Adipocyte (in vitro differentiated cells): ENCODE measurements at places on chromosomes 12 and 14.

DNA sequence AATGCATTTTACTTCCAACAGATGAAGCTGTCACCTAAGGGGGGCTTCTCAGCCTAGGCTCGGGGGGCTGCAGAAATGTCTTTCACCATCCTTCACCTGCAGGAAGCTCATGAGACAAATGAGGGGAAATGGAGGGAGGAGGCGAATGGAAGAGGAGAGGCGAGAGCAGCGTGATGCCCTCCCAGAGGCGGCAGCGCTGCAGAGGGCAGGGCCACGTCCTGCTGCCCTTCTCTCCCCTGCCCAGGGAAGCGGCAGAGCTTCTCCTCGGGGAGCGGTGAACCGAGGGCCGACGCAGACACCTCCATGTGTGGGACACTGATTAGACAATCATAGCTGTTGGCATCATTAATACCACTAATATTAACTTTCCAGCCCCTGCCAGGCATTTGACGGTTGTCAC, 78.3 kb downstream of the SERPINA3 start:
- no peak for DNase-seq

DNA sequence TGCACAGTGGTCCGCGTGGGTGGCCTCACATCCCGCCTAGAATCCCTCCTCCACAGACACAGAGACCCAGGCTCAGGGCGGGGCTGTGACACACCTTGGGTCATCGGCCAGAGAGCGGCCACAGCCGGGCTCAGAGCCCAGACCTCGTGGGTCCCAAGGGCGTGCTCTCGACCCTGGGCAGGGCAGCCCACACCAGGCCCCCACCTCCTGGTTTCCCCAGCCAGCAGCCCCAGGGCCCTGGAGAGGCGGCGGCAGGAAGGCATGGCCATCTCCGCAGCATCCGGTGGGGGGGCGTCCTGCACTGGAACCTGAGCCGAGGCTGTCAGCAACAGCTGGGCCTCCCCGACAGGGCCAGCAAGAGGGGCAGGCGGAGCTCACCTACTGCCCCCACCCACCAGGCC, 15.2 kb downstream of the JAG2 start:
- DNase-seq: no peak

DNA sequence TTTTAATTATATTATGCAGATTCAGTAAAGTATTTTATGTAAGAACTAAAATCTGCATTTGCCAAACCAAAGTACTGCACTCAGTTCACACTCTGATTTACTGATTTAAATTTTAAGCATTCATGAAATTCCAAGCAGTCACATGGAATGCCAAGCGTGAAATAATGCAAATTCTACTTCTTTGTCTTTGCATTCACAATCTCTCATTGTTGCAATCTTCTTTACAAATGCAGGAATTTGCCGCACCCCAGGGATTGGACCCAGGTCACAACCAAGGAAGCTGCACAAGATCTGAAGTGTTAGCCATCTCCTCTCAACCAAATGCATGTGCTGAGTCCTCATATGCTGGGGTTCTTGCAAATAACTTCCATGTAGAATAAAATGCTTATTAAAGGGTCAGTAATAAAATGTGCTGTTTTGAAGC, 71.9 kb downstream of the TUNAR start:
- no peak for DNase-seq

- DNase-seq: no peak
These were observed 15.0 kb downstream of the CCND2 start for GRCh38 chr12:4288296-4289131.

DNA sequence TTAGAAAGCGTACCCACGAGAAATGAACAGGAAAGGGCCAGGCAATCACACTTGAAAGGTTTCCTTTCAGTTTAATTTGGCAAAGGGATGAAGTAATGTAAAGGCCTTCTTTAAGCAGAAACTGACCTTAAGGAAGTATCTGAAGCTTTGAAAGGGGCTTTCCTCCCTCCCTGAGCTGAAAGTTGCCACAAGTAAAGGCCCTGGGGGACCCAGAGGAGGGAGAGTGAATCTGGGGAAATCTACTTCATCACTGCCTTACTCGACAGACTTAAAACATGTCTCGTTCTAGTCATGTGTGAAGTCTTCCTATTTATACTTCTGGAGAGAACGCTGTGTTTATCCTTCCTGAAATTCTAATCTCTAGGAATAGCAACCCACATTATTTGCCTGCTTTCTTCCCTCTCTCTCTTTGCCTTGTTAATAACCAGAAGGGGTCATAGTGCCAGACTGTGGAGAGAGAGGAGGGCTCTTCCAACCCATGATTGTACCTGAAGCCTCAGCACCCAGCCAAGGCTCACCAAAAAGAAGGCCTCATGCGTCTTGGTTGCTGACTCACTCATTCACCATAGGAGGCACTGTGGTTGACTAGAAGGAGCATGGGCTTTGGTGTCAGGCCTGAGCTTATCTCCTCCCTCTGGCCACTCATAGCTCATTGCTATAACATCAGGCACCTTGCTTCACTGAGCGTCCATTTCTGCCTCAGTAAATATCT, 10.2 kb upstream of the GPX2 start:
- no peak for DNase-seq

GRCh38 chr14:31825459-31825858, 251.6 kb upstream of the ARHGAP5 start:
- DNase-seq: no peak

- DNase-seq: no peak
These were observed 9.7 kb upstream of the CMKLR1 start for GRCh38 chr12:108348842-108349241.

DNA sequence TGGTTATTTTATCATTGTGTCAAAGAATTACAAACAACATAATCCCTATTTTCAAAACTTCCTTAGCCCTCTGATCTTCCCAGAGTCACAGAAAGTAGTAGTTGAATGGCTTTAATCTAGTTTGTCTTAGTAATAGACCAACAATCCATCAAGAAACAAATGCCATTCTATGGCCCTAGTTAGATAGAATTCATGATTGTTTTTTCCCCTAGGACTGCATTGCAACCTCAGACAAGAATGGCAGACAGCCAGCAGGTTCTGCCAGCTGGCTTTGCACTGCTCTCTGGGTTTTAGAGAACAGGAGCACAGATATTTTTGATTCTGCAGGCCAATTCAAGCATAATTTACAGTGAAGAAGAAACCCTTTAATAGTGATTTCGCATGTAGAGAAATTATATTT, 33.8 kb downstream of the SYT1 start:
- peak; percentile 80 for DNase-seq

GRCh38 chr12:7146228-7146627, 16.1 kb downstream of the CLSTN3 start:
- no peak for DNase-seq

DNA sequence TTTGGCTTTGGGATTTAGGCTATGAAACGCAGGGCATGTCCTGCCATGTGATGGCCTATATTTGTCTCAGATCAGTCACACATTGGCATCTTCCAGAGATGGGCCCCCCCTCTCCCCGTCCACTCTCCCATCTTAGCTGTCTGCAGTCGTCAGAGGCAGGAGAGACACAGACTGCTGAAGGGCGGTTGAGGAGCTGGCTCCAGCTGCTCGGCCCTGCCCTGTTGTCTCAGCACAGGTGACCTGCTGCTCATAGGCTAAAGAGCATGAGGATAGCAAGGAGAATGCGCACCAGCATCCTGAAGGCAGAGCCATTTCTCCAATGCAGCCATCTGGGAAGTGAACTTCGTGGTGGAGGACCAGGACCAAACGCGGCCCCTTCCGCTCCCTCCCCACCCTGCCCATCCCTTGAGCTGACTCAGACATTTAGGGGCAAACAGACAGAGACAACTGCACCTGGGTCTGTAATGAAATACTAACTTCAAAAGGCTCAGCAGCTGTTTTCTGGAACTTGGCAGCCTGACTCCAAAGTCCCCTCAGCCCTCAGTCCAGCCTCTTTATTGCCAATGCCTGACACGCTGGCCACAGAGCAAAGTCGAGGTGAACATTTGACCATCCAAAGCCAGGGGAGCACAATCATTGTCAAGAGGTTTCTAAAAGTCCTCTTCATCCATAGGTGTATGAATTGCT, 22.3 kb downstream of the FZD10 start:
- no peak for DNase-seq

DNA sequence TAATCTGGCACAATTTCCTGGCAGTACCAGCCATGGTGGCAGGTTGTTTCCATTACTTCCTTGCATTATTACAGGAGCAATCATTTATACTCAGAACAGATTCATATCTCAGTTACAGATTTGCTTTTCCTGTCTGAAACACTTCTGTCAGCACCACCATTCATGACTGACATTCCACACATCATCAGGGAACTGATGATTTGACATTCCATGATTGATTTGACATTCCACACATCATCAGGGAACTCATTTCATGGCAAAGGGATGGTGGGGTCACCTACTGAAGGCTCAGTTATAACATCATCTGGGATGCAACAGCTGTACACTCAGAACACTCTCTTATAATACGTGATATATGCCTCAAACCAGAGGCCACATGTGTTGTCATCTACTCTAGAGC, 30.9 kb upstream of the RERGL start:
- DNase-seq: no peak

DNA sequence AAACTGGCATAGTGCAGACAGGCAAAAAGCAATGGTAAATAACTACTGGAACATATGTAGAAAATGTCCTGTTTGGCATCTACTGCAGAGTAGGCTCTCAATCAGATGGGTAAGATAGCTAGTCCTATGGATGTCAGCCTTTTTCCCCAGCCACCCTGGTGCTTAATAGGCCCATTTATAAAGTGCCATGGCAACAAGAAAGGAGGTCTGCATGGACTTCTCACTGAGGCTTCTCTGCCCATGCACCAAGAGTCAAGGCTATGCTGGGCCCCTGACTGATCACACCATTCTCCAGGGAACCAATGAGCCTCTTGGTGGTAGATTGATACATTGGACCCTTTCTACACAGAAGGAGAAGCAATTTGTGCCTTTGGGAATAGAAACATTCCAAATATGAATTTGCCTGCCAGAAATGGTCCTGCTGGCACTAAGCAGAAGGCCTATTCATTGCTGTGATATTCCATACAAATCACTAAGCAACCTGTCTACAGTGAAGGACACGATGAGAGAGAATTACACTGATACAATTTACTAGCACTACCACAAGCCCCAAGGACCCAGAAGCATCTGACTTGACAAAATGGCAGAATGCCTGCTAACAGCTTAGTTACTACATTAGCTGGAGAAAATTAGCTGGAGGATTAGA, 43.8 kb downstream of the RESF1 start:
- peak; percentile 13 for DNase-seq

GRCh38 chr14:71472356-71473340, 459.6 kb upstream of the RGS6 start:
- no peak for DNase-seq

DNA sequence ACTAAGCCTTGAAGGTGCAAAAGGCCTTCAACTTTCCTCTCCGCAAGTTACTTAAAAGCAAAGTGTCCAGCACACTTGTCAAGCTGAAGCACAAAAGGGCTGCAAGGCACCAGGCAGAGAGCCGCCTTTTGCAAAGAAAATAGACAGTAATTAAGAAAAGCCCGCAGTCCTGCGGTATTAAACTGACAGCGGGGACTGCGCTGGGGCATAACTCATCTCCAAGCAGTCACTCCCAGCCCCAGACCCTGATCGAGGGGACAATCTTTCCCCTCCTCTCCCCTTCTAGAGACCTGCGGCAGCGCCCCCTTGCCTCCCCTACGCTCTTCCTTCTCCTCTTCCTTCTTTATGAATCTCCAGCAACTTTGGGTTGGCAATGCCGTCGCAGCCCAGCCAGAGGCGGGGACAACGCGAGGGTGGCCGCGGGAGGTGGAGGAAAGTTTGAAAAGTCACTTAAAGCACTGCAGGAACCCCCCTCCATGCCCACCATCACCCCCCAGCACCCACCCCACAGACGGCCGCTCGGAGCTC, 200.9 kb upstream of the CAND1 start:
- peak; percentile 38 for DNase-seq

GRCh38 chr14:98187281-98187680, 1084.7 kb downstream of the BCL11B start:
- no peak for DNase-seq

GRCh38 chr12:108214486-108214885, 85.4 kb downstream of the WSCD2 start:
- peak; percentile 63 for DNase-seq

- peak; percentile 91 for DNase-seq
These were observed 1.8 kb downstream of the DCN start for GRCh38 chr12:91180582-91181395.

DNA sequence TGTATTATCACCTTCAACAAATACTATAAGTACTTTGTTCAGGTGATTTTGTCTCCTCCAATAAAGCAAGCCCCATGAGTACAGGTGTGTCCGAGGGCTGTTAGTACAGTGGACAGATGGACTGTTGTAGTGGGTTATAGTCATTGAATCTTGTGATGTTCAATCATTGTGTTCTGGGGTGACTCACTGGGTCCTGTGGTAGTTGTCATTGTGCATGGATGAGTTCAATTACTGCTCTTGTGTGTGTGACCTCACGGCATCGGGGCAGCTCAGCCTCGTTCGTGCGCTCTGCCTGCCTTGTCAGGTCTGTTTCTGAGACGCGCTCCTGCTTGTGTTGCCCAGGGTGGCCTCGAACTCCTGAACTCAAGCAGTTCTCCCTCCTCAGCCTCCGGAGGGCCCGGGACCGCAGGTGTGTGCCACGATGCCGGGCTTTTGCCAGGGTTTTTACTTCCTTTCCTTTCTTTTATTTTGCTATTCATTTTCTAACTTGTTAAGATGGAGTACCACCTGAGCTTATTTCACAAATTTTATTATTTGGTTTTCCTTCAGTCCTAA, 72.2 kb downstream of the DDX51 start:
- DNase-seq: no peak

GRCh38 chr14:63435204-63435603, 108.0 kb downstream of the PPP2R5E start:
- DNase-seq: no peak

- no peak for DNase-seq
These were observed 550.9 kb downstream of the CCER1 start for GRCh38 chr12:90404071-90404470.

GRCh38 chr12:108694812-108695278, 36.5 kb downstream of the CORO1C start:
- DNase-seq: no peak

DNA sequence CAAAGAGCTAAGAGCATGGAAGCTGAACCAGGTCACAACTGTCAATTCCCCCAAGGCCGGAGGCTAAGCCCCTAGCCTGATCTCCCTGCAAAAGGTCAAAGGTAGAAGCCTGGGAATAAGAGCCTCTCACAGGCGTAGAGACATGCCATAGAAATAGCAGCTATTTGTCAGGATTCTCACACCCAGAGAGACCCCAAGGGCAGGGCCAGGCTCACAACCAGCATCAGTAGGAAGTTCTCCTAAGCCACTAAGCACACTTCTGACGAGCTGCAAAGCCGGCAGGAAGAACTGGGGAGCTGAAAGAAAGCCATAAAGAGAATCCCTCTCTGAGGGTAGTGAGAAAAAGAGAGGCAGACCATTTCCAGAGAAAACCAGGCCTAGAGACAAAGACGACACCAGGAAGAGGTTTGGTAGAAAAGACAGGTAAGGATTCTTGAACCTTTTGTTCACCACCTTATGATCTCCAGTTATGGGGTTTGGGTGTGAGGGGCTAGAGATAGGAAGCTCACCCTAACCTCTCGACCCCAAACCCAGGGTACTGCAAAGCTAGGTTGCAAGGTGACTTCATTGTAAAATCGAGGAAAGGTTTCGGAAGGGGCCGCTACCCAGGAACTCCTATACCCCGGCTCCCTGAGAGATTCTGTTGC, 1.0 kb downstream of the SMARCC2 start:
- DNase-seq: peak; percentile 29

- DNase-seq: no peak
These were observed 6.7 kb upstream of the PLD4 start for GRCh38 chr14:104917993-104918392.
